Ureter (tissue), 1 donor: ENCODE measurements at places on chromosomes 1 and 21.

GRCh38 chr1:108532730-108533129 lies 27.2 kb upstream of the EEIG2 start:
- no peak for DNase-seq

DNA sequence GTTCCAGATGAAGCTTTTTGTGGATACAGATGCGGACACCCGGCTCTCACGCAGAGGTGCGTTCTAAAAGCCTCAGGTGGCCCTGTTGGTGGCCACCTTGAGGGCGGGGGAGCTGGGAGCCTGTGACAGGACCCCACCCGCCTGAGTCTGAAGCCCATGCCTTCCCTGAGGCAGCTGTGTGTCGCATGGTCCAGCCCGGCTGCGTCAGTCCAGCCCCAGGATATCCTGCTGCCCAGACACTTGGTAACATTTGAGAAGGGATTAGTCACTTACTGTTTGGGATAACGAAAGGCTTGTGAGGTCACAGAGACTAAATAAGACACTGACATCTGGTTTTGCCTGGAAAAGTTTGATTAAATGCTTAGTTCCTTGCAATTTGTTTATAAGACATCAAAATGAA lies 68.9 kb downstream of the UCK2 start:
- no peak for DNase-seq

DNA sequence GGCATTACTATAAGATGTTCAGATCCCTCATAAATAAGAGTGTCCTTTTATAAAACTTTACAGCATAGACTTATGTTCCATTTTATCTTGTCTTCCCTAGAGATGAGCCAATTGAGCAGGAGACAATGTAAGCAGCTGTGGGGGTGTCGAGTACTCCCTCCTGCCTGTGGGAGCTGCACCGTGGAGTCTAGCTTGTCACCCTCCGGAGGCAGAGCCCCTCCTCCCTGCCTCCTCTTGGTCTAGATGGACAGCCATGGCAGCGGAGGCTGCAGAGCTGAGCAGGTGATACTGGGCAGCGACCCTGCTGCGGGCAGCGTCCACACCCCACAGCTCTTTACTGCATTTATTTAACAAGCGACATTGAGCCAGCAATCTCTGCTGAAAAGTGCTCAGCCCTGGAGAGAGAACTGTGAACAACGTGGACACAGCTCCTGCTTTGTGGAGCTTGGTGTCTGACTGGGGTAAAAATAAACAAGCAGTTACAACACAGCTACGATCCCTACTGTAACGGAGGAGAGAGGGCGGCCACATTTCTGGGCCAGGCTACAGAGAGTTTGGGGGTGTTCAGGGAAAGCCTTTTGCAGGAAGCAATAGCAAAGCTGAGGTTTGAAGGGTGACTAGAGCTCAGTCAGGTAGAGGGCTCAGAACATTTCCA lies 12.8 kb upstream of the KIF21B start:
- DNase-seq, result no peak

GRCh38 chr1:113732802-113733201 lies 26.5 kb downstream of the PHTF1 start:
- DNase-seq, result no peak

- no peak for DNase-seq
These were observed 92.3 kb downstream of the PDE9A start for GRCh38 chr21:42745511-42746239.

DNA sequence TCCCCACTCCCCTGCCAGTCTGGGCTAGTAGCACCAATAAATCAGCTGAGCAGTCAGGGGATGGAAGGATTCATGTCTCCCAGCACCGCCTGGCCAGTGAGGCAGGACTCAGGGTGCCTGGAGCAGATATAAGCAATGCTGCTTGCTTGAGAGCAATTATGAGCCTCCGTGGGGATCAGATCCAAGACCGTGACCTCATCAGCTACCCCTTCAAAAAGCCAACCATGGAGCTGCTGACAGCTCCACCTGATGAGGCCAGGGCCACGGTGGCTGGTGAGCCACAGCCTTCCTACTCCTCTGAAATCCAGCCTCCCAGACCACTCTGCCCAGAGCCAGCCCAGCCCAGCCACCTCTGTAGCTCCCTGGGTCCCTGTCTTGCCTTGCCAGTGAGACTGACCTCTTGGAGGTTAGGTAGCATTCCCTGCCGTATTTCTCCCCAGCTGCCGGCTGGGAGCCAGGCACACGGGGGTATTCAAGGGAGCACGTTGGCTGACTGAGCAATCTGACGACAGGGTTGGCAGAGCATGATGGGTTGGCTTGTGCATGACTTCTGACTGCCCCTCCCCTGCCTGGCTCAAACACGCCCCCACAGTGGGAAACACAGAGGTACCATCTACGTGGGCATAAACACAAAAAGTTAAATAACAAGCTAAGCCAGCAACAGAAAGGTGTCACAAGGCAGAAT lies 28.4 kb downstream of the SYT2 start:
- DNase-seq, result no peak

- no peak for DNase-seq
These were observed 5.9 kb upstream of the ATXN7L2 start for GRCh38 chr1:109477821-109478220.

DNA sequence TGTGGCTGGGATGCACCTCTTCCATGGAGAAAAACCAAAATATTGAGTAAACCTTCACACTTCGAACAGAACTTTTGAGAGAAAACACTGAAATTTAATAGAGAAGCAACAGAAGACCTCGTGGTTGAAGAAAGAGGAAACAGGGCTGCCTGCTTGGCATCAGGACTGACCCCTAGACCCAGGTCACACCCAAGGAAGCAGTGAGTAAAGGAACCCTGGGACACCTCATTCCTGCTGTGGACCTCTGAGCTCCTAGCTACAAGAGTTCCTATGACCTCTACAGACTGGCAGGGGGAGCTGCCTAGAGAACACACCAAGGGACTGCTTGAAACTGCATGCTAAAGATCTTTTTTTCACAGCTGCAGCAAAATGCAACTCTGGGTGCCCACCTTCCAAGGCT lies 67.8 kb downstream of the FASLG start:
- DNase-seq, result no peak
